ENCODE measurements at places on chromosomes 16 and 17.

DNA sequence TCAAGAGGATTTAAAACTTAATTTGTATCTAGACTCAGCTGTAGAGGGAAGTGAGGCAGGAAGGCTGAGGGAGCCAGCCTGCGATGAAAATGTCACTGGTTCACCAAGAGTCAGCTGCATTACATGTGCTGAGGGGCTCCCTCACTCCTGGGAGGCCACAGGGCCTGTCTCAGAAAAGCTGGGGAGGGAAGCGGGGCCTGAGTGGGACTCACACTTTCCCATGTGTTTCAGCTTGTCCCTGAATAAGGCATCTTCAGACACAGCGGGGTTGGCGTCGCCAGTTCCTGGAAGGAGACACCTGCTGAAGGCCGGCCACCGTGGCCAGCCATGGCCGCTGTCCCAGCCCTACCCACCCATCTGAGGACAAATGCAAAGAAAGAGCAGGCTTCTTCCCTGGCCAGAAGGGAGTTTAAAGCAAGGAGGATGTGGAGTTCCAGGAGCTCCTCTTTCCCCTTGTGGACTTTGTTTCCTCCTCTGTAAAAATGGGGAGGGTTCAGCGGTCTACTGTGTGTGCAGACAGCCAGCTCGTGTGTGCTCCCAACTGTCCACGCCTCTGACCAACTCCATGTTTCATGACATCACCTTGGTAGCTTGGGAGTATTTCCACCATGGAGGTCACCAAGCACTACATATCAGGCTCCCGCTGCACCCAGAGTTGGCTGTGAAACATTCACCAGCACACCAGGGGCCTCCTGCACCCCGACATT lies 19.2 kb upstream of the MRPS23 start:
- no peak for DNase-seq

DNA sequence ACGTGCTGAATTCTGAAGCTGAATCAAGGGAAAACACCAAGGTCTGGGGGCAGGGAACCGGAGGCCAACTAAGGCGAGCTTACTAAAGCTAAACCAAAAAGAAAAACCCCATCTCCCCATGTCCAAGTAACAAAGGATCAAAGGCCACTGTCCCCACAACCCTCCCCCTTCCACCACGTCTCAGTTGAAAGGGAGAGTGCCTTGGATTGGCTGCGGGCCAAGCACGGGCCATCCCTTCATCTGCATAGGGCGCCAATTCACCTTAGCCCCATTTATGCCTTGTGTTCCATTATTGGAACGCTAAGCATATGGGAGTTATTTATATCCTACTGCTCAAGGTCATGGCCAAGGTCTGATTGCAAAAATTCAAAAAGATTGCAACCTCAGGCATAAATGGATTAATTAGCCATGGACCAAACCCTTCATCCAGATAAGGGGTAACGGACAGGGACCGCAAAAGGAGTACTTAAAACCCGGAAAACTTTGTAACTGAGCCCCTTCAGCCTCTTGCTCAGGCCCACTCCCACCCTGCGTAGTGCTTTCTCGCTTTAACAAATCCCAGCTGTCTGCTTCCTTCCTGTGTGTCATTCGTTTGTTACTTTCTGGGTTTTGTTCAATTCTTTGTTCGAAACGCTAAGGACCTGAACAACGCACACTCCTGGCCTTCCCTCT lies 740 bp upstream of the ATP6V0D1 start:
- no peak for DNase-seq

DNA sequence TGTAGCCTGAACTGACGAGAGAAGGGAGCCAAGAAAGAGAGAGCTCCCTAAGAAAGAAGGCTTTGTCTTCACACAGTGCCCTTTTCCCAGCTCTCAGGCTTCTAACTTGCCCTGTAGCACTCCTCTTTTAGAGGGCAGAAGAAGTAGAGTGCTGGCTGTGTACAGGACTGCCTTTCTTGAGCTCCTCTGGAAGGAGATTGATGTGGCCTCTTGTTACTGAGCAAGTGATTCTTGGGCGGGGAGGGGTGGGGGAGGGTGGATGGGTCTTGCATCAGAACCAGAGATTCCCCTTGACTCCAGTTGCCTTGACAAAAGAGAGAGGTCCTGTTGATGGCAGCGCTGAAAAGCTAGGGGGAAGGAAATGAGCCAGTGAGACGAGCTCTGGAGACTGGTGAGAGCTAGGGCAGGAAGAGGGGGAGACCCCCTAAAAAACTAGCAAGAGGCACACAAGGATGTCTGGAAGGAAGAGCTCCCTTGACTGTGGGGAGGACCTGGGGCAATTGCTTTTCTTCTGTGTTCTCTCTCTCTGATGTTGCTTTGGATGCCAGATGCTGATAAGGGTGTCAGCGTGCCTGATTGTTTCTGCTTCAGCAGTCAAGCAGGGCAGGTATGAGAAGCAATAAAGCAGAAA lies 18.4 kb downstream of the GPR179 start:
- no peak for DNase-seq

DNA sequence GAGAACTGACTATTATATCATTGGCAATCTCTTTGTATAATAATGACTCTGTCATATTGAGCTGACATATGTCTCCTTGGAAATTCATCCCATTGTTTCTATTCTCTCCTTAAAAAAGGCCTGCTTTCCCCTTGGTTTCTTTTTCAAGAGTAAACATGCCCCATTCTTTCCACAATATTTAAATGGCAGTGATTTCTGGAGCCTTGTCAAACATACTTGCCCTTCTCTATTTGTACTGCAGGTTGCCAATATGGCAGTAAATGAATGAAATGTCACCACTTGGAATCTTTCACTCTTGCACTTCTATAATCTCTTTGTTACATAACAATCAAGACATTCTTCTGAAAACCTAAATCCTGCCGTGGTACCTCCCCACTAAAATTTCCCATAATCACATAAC lies 1265.1 kb upstream of the CDH8 start:
- DNase-seq: no peak

DNA sequence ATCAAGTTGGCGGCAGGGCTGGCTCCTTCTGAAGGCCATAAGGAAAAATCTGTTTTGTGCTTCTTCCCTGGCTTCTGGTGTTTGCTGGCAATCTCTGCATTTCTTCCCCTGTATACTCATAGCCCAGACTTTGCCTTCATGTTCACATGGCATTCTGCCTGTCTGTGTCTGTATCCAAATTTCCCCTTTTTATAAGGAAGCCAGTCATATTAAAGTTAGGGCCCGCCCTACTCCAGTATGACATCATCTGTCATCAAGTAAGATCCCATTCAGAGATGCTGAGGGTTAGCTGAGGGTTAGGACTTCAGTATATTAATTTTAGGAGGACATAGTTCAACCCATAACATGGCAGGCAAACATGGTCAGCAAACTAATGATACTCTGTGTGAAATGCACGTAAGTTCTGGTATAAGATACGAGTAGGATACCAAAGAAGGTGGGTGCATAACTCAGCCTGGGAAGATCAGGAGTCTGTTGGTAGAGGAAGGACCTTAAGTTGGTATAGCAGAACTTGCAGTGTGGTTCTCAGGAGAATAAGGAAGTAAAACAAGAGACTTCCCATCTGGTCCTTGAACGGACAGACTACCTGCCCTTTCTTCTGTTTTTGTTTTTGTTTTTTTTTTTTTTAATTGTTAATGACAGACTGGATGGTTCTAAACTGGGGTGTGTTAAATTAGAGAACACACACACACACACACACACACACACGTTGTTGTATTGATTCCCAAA lies 13.9 kb downstream of the MAP2K6 start:
- DNase-seq: no peak

- no peak for DNase-seq
These were observed 14.1 kb downstream of the MAPT start for GRCh38 chr17:45908460-45908859.

DNA sequence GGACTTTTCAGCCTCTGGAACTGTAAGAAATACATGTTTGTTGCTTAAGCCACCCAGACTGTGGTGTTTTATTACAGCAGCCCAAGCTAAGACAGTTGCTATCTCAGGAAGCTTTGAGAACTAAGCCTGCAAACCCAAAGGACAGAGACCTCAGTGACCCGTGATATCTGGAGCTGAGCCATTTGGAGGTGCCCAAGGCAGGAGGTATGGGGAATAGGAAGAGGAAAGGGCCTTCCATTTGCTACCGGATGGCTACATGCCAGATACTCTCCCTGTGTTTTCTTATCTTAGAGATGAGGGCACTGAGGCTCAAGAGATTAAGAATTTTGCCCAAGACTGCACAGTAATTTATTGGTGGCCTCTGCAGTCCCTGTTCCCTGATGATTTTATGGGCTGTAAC lies 622.1 kb upstream of the CDH5 start:
- no peak for DNase-seq

DNA sequence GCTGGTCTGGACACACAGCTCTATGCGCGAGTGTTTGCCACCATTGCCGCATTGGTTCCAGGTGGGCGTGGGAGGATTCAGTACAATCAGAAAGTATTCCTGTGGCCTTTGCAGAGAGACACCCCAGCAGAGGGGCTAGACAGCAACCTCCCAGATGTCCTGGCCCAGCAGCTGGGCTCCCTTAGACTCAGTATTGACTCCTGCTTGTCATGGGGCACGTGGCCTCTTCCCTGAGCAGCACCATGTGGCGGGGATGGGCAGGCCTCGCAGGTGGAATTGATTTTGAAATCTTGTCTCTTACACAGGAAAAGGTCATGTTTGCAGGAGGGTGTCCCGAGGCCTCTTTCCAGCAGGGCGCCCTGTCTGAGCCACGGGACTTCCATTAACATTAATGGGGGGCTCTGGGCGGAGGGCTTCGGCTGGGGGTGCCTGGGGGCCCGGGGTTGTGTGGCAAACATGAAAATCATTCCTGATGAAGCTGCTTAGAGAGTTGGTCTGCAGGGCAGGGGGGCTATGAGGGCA lies 96.4 kb downstream of the C16orf78 start:
- DNase-seq: no peak

GRCh38 chr17:3802461-3803307 lies 1.7 kb upstream of the ITGAE start:
- DNase-seq: no peak

DNA sequence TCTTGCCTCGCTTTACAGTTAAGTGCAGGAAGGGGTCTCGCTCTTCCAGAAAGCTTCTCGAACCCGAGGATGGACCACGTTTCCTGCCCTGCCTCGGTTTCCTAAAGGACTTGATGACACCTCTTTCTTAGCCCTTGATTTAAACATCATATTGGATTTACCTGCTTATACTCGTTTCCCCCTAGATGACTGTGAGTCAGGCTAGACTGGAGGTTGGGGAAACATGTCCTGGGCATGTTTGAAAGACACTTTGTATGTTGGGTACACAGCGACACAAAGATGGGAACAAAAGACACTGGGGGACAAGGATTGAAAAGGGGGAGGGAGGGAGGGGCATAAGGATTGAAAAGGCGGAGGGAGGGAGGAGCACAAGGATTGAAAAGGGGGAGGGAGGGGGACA lies 30.0 kb downstream of the SDK2 start:
- DNase-seq: no peak

DNA sequence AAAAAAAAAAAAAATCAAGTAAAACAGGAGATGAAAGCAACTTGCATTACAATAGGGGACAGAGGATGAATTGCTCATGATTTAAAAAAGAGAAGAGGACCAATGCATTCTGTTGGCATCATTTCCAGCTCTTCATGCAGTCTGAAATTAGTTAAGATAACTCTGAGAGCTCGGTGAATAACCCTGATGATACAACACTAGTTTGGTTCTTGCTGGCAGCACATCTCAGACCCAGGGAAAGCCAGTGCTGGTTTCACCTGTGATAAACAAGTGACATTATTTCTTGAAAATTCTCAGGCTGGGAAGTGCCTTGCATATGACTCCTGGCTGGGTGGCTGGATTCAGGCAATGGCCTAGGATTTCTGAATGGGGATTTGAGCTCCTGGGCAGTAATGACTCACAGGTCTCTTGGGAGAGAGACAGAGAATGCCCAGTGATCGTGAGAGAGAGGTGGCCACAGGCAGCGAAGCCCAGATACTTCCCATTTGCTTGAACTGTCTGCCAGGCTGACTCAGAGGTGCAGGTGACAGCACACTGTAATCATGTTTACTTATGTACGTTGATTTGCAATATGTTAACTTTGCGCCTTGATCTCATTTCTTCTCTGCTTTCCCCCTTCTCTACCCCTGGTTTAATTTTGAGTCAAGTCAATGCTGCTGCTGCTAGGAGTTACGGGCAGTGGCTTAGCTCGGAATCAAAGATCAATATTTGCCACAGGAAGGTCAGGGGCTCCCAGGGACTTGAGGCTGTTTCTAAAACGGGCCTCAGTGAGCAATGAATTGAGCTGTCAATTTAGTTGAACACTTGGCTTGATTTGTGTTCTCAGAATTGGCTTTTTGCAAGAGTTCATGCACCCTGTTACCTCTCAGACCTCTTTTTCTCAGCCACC lies 27.1 kb downstream of the ARSG start:
- DNase-seq: no peak

All from stimulated activated CD4-positive, alpha-beta T cell treated with anti-CD3 and anti-CD28 coated beads, Interleukin-2, amount 100 ng/mL, for 4 hours (primary cell).